Fibroblast of lung (primary cell): ENCODE measurements at places on chromosomes 4 and X.

- no peaks in the 10 kb centered on the region for H3K27me3 ChIP-seq
- peaks cover 10% of the 10 kb centered on the region for H3K36me3 ChIP-seq
- H3K27ac ChIP-seq, result no peak overlapping the region
- H3K4me3 ChIP-seq, result no peak overlapping the region
- DNase-seq, result peak; percentile 21
Measured at GRCh38 chr4:3207531-3208037, 41.4 kb upstream of the MSANTD1 start.

- H3K4me3 ChIP-seq, result no peak overlapping the region
- H3K4me1 ChIP-seq, result no peaks in the 10 kb centered on the region
- H3K27ac ChIP-seq, result no peak overlapping the region
- no peaks in the 10 kb centered on the region for H3K36me3 ChIP-seq
- H3K27me3 ChIP-seq, result no peaks in the 10 kb centered on the region
Measured at GRCh38 chrX:96564595-96564994, 120.0 kb upstream of the DIAPH2 start.

- no peaks in the 10 kb centered on the region for H3K4me1 ChIP-seq
- no peak overlapping the region for H3K4me3 ChIP-seq
- no peaks in the 10 kb centered on the region for H3K36me3 ChIP-seq
- no peak for DNase-seq
Measured at GRCh38 chr4:165095291-165095690, 17.4 kb downstream of the TMEM192 start.

GRCh38 chr4:177309522-177310371, at the start of gene NEIL3:
TSS of gene NEIL3 (plus strand) at chr4:177309874. CDS start at chr4:177309954, 80 bp downstream.
- peaks cover 6% of the 10 kb centered on the region for H3K4me1 ChIP-seq
- H3K4me3 ChIP-seq, result peak within 1 kb of the TSS; percentile 91
- peak within 1 kb of the TSS; percentile 51 for H3K27ac ChIP-seq
- H3K27me3 ChIP-seq, result no peaks in the 10 kb centered on the region

GRCh38 chrX:8049827-8050226, 121.2 kb downstream of the VCX2 start:
- peak; percentile 48 for DNase-seq
- no peaks in the 10 kb centered on the region for H3K36me3 ChIP-seq
- no peak overlapping the region for H3K27ac ChIP-seq
- H3K27me3 ChIP-seq, result no peaks in the 10 kb centered on the region
- no peaks in the 10 kb centered on the region for H3K4me1 ChIP-seq
